ENCODE measurements at places on chromosomes 7 and 10.
A peak's percentile ranks its signal among the peaks of the same experiment; 100 is the strongest.

GRCh38 chr10:7488418-7488829 is 77.6 kb upstream of the SFMBT2 start:
- DNase-seq = no peak

DNA sequence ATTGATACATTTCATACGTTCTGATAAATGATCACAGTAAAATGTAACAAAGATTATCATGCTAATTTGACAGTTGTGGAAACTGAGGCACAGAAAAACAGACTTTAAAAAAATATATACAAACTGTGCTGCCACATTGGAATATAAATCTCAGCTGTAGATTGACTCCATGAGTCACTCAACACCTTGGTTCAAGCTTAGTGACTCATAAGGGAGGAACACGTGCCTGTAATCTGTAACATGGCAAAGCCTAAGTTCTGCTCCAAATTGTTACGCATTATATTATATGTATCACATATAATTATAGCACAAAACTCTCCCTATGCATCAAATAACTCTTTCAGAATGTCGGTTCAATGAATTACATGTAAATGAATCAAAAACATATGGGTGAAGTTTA is 1047.5 kb downstream of the GATA3 start:
- DNase-seq = no peak

- no peak for DNase-seq
Observed at GRCh38 chr7:90266808-90267207, 21.8 kb downstream of the CFAP69 start.

DNA sequence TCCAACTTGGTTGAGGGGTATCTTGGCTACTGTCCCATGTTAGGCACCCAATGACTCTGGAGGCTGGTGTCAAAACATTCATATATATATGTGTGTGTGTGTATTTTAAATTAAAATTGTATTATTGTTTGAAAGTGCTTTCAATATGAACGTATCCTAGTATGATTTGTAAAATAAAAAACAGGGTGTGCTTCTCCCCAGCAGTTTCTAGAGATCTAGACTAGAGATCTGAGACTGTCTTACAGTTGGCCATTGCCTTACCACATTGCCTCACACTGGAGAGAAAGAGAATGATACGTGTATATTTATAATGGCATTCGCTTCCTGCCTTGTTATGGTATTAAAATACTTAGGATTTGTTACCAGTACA is 1.2 kb downstream of the BAG3 start:
- DNase-seq = peak; percentile 50

GRCh38 chr10:102280397-102281101 is 35.2 kb downstream of the GBF1 start:
- no peak for DNase-seq

DNA sequence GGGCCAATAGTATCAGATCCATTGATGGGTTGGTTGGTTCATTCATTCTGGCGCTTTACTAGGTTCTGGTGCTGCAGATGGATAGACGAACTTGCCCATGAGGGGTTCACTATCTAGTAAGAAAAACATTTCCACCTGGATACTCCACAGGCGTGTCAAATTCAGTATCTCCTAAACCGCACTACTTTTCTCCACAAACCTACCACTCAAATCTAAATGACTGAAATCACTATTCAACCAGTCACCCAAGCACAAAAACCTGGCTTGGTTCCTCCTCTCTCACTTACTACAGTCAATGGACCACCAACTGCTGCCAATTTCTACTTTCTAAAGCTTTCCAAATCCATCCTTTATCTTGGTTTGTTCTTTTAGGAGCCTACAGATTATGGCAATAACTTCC is 572 bp downstream of the AGK start:
- no peak for DNase-seq

- DNase-seq = no peak
Observed at GRCh38 chr10:102540023-102540422, 36.3 kb downstream of the SUFU start.

DNA sequence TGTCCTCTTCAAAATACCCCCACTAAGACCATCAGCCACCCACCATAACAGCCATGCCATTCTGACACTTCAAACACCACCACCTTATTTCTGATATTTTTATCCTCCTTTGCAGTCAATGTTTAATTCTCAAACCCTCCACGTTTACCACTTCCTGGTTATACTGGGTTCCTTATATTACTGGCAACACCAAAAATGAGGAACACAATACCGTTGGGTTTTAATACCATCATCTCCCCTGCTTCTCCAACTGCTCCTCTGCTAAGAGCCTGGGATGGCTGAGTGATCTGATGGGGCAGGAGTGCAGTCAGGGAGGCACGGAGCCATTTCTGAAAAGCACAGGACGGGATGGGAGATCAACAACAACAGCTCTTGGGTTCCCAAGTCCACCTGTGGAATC is 140.5 kb downstream of the CHCHD3 start:
- no peak for DNase-seq

GRCh38 chr7:22429386-22429785 is 70.6 kb downstream of the STEAP1B start:
- DNase-seq = no peak

DNA sequence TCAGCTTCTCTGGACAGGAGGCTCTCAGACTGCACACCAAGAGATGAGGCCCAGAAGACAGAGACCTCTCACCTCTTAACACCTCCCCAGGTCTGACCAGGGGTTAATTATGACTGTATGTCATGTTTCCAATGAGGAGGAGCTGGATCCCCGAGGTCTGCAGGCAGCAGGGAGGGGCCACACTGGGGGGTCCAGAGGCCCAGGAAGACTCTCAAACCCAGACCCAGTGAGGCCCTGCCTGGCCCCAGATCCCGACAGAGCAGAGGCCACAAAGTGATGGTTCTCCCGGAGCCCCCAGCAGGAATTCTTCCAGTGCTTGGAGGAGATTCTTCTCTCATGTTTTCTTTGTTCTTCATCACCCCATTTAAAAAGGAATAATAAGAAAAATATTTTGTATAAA is 28.8 kb downstream of the PTPRN2 start:
- DNase-seq = no peak

DNA sequence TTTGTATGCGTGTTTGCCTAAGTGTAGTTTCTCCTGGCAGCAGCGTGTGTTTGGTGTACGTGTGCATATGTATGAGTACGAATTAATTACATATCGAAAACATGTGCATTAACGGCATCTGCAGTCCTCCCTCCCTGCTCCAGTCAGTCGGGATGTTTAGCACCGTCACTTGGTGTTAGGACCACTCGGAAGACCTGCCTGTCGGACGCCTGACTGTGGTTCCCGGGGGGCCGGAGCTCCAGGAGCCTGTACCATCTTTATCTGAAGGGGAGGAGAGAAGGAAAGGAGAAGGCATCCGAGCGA is 1.1 kb upstream of the CNTNAP2 start:
- DNase-seq = no peak

- no peak for DNase-seq
Observed at GRCh38 chr10:5373307-5373706, 8.5 kb downstream of the UCN3 start.

- DNase-seq = no peak
Observed at GRCh38 chr10:98264378-98265065, 3.5 kb downstream of the LOXL4 start.

DNA sequence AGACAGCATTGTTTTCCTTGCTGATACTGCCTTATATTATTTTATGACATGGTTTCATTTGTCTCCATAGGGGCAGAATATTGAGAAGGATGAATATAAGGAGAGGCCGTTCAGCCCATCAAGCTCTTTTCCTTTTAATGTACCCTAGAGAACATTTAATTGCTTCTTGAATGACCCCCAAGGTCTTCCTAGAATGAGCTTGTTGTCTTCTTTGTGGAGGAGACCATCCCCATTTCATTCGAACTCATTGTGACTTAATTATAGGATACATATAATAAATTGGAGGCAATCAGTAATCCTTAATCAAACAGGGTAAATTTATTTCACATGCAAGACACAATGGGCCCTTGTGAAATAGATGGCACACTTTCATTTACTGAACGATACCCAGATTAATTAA is 231.3 kb downstream of the MDFIC start:
- DNase-seq = no peak

DNA sequence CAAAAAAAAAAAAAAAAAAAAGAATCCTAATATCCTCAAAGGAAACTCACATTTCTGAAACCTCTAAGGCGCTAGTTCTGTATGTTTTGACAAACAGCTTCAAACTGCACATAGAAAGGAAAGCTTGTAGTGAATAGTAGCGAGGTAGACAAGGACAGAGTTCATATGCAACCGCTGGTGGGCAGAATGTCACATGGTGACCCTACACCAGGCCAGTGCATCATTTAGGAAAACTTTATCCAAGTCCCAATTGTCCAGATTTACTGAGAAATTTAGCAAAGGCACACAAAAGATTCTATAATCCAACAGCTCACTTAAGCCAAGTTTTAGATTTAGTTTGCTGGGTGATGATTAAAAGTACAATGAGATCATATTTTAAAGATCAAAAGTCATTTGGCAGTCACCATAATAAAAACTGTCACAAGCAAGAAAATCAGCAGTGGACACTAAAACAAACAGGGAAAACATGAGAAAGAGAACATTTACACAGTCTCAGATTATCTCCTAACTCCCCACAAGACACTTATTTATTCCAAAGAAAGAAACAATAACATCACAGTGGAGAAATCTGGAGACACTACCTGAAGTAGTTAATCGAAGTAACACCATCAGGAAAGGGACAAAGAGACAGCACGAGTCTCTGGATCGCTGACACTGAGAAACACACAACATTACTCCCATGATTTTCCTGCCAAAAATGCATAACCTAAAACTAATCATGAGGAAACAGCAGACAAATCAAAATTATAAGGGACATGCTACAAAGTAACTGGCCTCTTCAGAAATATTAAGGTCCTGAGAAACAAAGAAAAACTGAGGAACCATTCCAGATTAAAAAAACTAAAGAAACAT is 20.2 kb downstream of the FAM204A start:
- no peak for DNase-seq

DNA sequence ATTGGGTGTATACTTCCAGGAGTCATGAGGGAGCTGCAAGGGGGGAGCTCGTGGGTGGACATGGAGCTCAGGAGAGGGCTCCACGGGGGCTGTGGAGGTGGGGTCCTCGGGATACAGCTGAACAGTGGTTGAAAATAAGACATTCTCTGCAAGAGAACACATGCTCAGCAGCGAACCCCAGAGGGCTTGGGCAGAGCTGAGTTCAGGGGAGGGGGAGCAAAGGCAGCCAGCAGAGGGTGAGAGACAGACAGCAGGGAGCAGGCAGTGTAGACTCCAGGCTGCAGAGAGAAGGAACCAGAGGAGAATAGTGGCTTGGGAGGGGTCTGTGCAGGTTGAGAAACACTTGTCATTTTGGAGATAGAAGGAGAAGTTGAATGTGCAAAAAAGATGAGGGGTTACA is 73.0 kb upstream of the LRRC18 start:
- no peak for DNase-seq

DNA sequence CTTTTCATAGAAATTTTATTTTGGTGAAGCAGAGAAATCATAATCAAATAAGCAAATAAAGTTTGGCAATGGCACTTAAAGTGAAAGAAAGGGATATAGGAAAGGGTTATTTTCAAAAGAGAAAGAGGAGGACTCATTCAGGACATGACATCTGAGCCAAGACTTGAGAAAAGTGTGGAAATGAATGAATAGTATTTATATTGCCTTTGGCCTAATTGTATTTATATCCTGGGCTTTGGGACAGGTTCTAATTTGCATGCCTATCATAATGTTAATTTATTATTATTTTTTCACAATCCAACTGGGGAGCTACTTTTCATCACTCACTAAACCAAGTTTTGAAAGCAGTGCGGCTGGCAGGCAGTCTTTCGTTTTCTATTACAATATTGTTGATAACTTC is 376.8 kb downstream of the HGF start:
- no peak for DNase-seq

GRCh38 chr7:71661671-71662224 is 529.8 kb downstream of the GALNT17 start:
- no peak for DNase-seq

DNA sequence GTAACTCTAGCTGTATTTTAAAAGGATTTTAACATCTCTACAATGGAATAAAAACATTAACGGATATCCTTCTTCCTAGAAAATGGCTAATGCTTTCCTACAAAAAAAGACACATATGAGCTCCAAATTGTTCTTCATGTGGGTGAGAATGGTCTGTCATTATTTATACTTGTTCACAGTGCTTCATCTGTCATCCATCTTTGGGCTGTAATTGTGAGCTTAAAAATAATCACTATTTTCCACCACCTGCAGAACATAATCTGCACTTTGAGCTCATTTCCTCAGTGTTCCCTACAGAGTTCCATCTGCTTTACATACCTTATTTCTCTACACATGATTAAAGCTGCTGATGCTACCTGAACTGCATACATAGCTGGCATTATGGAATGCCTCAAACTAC is 979.1 kb upstream of the C7orf33 start:
- no peak for DNase-seq

- no peak for DNase-seq
Observed at GRCh38 chr10:27485368-27485767, 18.7 kb upstream of the RAB18 start.

GRCh38 chr10:35908451-35908850 is 266.4 kb upstream of the FZD8 start:
- DNase-seq = no peak

- DNase-seq = no peak
Observed at GRCh38 chr10:47046321-47047126, 135.3 kb downstream of the PTPN20 start.

DNA sequence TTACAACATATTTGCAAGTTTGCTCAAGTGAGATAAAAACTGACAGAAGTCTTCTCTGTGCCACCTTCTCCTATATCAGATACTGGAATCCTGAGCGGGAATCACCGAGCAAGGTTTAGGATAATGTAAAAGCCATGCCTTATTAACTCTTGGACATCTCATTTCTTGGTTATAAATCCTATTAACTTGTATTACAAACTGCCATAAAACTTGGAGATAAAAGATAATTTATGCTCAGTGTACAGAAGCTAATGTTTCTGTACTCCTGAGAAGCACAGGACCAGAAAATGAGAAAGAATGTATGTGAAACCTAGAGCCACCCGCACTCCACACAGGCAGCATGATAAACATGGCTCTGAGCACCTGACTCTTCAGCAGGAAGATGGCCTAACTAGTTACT is 181.2 kb upstream of the NOBOX start:
- DNase-seq = no peak

- DNase-seq = no peak
Observed at GRCh38 chr10:82463614-82464013, 588.6 kb downstream of the NRG3 start.

- no peak for DNase-seq
Observed at GRCh38 chr10:11894381-11895107, 71.4 kb downstream of the PROSER2 start.
